CD4-positive, alpha-beta T cell treated with Interleukin-21 for 1 hour (primary cell): ENCODE measurements at places on chromosomes 5 and 9.

GRCh38 chr5:32778403-32778802 lies 67.3 kb downstream of the NPR3 start:
- DNase-seq = no peak

DNA sequence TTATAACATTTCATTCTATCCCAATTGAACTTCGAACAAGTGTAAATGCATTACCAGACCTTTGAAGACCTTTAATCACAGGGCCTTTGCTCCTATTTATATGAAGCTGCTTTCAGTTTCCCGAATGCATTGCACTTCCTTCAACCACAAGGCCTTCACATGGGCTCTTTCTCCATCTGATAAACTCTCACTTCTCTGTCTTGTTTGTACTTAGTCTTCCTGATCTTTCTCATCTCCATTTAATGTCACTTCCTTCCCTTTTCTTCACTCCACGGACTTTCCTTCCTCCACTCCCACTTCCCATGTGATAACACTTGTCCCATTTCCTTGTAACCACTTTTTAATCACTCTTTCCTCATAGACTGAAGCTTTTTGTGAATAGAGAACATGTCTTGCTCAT lies 74.3 kb upstream of the TNC start:
- DNase-seq = no peak

GRCh38 chr5:68077349-68077894 lies 138.1 kb upstream of the PIK3R1 start:
- no peak for DNase-seq

DNA sequence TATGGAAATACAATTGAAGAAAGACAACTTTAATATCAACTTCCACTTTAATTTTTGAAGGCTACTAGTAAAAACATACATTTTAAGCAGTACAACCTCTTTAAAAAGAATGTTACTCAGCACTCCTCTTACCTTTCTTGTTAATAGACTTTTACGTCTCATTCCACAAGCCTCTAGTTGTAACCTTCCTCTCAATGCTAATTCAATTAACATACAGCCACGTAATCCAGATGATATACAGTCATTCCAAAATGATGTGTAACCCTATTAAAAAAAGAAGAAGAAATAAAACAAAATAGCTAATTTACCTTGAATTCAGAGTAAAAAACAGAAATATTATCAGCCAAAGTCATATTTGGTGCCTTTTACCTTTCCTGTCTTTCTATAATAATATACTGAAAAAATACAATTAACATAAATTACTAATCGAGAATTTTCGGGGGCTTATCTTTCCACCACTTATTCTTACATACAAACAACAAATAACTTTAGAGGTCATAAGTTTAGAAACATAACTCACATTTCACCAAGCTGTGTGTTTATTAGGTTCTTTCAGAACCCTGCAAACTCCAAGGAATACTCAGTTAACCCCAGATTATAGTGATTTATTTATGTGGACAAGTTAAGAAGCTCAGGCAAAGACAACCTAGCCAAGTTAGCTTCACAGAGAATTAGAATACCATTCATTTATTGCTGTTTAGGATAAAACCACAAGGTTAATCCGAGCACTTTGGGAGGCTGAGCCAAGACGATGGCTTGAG lies 30.3 kb downstream of the GOLPH3 start:
- no peak for DNase-seq

- DNase-seq = no peak
Measured at GRCh38 chr9:567747-568305, 273.7 kb upstream of the DMRT1 start.

DNA sequence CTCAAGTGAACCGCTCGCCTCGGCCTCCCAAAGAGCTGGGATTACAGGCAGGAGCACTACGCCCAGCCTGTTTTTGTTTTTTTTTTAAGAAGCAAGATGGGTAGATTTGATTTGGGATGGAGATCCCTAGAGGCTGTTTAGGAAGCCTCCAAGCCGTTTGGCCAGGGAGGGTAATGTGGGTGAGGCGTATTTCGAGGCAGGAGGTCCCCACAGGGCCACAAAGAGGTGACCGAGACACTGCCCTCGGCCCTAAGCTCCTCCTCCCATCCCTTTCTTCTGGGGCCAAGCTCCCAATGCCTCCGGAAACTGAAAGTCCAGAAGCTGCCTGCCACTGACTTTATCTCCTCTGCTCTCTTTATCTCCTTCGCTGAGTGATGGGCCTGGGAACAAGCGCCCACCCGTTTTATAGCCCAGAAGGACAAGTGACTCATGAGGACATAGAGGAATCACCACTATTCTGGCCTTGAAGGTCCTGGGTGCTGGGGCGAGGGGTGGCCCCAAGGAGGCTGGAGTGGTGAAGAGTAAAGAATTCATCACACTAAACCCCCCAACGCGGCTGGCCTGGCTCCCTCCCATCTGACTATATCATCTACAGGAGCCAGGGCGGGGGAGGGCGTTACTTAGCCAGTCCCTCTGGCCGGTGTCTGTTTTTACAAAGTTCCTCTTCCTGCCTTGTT lies 2.0 kb upstream of the RALGDS start:
- no peak for DNase-seq

- no peak for DNase-seq
Measured at GRCh38 chr9:130268521-130269211, 3.1 kb downstream of the HMCN2 start.

DNA sequence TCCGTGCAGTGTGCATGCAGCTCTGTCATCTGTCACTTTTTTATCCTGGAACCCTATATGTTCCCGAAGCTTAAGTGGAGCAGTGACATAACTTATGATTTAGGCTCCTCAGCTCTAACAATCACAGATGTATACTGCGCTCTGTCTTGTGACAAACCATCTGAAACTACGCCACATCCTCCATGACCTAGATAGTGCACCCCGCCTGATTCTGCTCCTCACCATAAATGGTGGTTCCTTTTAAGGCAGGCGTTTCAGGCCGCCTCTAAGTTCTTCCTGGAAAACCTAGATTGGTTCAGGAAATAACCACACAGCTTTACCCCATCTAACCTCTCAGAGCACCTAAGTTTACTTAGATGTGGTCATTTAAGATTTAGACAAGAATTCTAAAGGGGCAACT lies 372.0 kb downstream of the CDH10 start:
- DNase-seq = peak; percentile 12

DNA sequence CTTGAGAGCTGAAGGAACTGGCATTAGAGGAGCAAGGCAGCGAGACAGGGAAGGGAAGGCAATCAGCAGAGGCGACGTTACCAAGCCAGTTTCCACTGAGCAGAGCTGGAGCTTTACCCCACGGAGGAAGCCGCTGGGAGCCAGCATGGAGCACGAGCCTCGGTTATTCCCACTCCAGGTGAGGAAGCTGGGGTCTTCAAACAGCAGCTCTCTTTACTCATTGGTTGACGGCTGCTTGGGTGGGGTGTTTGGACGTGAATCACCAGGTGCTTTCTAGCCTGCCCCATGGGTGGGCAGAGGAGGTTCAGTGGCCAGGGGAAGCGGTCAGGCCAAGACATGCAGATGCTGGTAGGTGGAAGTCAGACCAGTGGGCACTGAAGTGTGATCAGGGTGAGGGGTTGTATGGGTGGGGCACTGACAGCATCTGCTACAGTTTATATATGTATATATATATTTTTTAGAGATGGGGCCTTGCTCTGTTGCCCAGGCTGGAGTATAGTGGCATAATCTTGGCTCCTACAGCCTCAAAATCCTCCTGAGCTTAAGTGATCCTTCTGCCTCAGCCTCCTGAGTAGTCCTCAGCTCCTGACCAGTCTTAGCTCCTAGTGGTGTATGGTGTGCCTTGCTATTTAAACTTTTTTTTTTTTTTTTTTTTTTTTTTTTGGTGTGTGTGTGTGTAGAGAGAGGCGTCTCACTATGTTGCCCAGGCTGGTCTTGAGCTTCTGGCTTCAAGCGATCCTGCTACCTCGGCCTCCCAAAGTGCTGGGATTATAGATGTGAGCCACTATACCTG lies 12.4 kb downstream of the SNX30 start:
- DNase-seq = no peak

DNA sequence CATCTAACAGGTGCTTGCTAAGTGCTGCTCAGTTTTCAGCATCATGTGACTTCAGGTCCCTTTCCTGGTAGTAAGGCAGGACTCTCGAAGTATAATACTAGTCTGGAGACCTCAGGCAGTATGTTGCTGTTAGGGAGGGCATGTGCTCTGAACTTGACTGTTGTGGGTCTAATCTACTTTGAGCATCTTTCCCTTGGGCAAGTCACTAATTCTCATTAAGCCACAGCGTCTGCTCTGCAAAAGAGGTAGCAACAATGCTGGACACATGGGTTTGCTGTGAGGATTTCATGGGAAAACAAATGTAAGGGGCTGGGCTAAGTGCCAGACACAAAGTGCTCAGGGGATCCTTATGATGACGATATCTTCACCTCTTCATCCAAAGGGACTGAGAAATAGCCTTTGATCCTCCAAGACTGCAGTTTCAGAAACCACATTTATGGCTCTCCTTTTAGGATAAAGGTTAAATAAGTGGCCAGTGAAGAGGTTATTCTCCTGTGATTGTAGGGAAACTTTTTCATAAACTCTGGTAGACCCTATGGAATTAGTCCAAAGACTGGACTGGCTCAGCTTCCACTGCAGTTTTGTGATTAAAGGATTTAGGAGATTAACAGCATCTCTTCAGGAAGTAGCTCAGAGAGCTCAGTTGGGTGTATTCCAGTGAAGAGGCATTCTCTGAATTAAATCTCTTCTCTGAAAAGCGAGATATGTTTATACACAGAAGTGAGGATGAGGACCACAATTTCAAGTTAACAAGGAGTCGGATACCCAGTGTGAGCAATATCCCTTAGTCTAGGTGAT lies 216.6 kb downstream of the SGCD start:
- DNase-seq = no peak

GRCh38 chr9:123389698-123390097 lies 33.7 kb downstream of the CRB2 start:
- DNase-seq = no peak

GRCh38 chr9:138072897-138073296 lies 195.3 kb downstream of the CACNA1B start:
- no peak for DNase-seq

DNA sequence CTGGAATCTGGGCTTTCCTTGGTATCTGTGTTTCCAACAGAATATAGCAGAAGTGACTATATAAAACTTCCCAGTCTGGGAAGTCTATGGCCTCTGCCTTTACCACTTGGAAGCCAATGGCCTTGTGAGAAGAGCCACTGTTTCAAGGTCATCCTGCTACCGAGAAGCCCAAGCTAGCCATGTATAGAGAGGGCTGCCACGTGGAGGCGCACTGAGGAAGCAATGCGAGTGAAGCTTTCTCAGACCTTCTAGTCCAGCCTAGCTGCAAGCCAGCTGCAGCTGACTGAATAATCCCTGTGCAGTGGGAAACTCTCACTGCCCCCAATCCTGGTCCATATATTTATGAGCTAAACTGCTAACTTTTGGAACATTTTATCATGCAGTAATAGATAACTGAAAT lies 661.8 kb upstream of the RIOK2 start:
- DNase-seq = no peak

- DNase-seq = no peak
Measured at GRCh38 chr9:114908104-114908622, 22.2 kb downstream of the TNFSF8 start.

- DNase-seq = no peak
Measured at GRCh38 chr9:80501635-80502034, 929.9 kb downstream of the TLE4 start.

GRCh38 chr9:13939701-13940490 lies 374.0 kb downstream of the NFIB start:
- DNase-seq = no peak

DNA sequence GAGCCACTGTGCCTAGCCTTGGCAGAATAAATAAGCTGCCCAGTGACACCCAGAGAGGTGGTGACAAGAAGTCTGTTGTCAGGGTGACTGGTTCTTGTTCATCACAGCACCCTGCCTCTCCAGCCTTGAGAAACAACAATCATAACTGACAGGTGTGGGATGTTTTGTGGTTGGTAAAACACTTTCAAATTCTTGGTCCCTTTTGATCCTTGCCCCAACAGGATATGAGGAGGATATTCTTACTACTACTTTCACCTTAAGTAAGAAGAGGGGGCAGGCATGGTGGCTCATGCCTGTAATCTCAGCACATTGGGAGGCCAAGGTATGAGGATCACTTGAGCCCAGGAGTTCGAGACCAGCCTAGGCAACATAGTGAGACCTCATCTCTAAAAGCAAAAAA lies 14.2 kb upstream of the FRRS1L start:
- DNase-seq = peak; percentile 17

GRCh38 chr9:38181232-38181631 lies 112.2 kb upstream of the SHB start:
- no peak for DNase-seq

GRCh38 chr9:101993771-101994170 lies 255.3 kb upstream of the GRIN3A start:
- DNase-seq = no peak

GRCh38 chr9:94908583-94909249 lies 182.2 kb downstream of the AOPEP start:
- DNase-seq = no peak

GRCh38 chr5:36561601-36562000 lies 44.8 kb upstream of the SLC1A3 start:
- DNase-seq = no peak

DNA sequence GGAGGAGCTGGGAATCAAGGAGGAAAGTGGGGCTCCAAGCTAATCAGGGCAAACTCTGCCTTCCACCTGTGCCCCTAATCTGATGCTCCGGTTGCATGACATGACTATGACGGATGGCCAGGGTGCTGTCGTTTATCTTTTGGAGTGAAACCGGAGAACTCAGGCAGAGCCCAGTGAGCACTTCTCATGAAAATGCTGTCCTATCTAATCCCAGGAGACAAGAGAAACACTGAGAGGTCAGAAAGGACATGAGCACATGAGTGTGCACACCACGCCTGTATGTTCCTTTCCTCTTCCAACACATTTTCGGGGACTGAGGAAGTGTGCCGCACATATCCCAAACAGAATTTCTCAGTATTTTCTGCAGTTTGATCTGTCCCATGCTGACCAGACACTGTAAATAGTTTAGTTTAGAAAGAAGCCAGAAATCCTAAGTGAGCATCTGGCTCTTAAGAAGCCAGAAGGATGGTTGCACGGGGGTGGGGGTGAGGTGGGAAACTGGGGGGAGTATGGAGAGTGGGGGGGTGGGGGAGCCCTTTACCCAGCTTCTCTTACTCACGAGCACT lies 217.1 kb downstream of the TSSK1B start:
- DNase-seq = no peak

GRCh38 chr9:136303825-136304416 lies at the start of gene CCDC187:
TSS of gene CCDC187 (minus strand) at chr9:136304094. CDS start at chr9:136303830, 264 bp downstream.
- no peak for DNase-seq

DNA sequence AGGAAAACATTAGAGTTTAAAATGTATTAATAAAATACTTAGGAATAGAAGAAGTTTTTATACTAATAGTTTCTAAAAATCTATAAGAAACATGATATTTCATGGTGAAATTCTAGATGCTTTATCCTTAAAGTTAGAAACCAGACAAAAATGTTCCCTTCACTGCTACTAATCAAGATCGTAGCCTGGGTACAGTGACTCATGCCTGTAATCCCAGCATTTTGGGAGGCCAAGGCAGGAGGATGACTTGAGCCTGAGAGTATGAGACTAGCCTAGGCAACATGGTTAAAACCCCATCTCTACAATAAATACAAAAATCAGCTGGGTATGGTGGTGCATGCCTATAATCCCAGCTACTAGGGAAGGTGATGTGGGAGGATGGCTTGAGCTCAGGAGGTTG lies 30.4 kb upstream of the KLF9 start:
- no peak for DNase-seq

- DNase-seq = no peak
Measured at GRCh38 chr9:77922591-77922990, 109.0 kb downstream of the GNAQ start.
